Stimulated activated CD4-positive, alpha-beta T cell treated with anti-CD3 and anti-CD28 coated beads, TNF-alpha, amount 100 ng/mL, for 4 hours (primary cell): ENCODE measurements at places on chromosomes 2 and 18.

GRCh38 chr2:23862716-23863426, 64.1 kb downstream of the ATAD2B start:
- DNase-seq = no peak

DNA sequence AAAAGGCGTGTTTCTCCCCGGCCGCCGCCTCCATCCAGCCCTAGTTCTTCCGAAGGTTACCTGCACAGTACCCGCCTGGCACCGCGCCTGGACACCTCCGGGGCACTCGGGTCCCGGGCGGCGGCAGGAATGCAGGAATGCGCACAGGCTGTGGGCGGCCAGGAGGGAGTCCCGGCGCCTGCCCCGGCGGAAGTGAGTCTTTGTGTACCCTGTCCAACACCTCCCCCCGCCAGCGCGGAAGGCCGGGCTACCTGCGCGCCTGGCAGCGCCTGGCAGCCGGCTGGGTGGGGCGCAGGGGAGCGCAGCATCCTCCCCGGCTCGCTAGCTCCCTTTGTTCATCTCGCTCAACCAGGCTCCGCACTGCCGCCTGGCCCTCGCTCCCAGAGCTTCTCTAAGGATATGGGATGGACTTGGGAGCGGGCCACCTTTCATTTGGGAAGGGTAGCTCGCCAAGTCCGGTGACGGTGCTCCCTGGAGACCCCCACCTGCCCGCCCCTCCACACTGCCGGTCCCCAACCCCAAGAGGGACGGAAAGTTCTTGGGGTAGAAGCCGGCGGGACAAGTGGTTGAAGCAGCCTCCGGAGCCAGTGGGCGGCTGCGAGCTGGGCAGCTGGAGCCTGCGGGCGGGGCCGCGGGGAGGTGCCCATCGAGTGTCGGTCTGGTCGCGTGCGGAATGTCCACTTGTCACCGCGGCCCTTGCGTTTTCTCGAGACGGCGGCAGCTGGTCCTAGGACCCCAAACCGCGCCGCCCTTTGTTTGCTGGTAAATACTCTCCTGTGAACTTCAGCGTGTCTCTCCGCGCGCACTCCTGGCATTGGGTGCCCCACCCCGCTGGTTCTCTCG, 1.2 kb upstream of the ST6GAL2 start:
- no peak for DNase-seq

DNA sequence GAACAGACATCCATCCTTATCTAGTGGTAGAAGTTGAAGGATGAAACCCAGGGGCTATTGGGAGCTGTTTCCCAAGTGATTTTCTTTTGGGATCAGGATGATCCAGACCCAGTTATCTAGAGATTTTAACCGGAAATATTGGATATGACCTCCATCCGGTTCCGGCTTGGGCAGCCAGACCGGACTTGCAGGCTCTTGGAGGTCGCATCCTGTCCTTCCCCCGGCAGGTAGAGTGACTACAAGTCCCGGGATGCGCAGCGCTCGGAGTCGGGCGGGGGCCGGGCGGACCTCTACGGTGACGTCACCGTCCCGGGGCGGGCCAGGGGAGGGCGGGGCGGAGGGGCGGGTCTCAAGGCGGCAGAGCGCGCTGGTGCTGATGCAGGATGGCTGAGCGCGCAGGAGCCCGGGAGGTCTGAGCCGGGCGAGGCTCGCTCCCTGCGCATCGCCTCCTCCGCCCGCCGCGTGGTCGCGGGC, at the start of gene KIF5C:
Gene KIF5C, plus strand, starts transcription at position 360 of the 474 bp plus-strand sequence. CDS start 391 bp downstream, outside the sequence.
- peak; percentile 82 for DNase-seq

DNA sequence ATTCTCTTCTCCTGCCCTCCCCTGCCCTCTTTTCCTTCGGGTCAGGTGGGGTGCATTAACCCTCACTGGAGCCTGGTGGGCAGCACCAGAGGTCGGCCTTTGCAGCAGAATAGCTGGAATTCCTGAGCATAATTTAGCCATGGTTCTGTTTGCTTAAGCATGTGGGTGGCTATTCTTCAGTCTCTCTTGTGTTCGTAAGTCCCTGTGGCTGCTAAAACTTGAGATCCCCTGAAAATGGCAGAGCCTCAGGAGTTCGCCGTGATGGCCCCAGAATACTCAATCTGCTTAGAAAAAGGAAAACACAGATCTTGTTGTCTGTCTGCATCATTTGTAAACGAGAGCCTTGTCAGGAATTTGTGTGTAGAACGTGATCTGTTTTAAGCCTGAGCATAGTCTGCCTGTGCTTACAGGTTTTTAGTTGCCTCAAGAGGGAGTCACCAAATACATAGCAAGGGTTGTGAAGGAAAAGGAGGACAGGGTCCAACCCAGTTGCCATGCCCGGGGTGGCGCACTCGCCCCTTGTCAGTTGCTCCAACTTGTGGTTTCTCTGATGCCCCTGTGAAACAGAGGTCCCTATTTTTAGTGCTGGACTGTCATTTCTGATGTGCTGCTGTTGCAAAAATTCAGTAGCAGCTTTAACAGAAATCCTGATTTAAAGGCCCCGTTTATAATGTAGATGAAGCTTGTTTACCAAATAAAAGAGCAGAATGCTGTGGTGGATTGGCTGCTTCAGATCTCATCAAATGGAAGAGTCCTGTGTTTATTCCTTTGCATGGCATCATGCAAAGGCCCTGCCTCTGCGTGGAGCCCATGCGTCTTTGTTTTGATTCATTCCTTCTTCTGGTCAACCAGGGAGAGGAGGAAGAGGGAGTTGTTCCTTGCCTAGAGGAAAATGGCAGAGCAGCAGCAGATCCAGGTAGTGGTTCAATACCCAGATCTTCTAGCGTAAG, 74.8 kb downstream of the WDSUB1 start:
- no peak for DNase-seq

DNA sequence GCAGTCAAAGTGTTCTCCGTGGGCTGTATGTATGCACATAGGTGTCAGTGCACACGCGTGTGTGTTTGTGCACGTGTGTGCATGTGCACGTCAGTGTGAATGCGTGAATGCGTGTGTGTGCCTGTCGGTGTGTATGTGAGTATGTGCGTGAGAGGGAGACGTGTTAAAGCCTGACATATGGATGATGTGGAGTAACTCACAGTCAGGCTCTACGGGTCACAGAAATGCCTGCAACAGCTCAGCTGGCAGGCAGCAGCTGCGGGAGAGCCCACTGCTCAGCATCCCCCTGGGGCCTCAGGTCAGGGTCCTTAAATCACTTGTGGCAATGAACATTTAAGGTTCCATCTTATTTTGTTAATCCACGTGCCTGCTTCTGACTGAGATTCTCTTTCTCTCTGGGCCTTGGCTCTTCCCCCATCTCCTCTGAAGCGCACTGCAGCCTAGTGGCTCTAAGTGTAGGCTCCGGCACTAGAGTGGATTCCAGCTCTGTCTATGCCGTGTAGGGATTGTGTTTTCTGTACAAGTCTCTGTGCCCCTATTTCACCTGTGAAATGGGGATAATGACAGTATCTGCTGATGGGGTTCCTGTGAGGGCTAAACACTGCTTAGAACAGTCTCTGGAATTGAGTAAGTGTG, 63.0 kb downstream of the DYSF start:
- DNase-seq = no peak

GRCh38 chr2:28160986-28161425, 231.7 kb upstream of the FOSL2 start:
- no peak for DNase-seq

- DNase-seq = no peak
Observed at GRCh38 chr2:12061286-12062052, 315.0 kb downstream of the LPIN1 start.

GRCh38 chr2:208549546-208550158, 143.1 kb downstream of the PTH2R start:
- no peak for DNase-seq

- DNase-seq = no peak
Observed at GRCh38 chr18:76064998-76065397, 430.0 kb downstream of the ZNF516 start.

- DNase-seq = peak; percentile 51
Observed at GRCh38 chr2:71510196-71510807, 56.9 kb downstream of the DYSF start.

GRCh38 chr2:12081481-12082210, 335.2 kb downstream of the LPIN1 start:
- DNase-seq = no peak

DNA sequence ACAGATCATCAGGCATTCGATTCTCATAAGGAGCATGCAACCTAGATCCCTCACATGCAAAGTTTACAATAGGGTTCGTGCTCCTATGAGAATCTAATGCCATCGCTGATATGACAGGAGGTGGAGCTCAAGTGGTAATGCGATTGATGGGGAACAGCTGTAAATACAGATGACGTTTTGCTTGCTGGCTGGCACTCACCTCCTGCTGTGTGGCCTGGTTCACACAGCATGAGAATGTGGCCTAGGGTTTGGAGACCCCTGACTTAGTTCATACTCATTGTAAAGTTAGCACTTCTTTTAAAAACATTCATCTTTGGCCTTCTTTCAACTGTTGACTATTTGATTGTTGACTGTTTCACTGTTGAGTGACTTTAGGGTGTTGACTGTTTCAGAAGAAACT, 8.7 kb upstream of the CHMP1B start:
- DNase-seq = no peak

GRCh38 chr2:13905831-13906230, 726.7 kb upstream of the LRATD1 start:
- DNase-seq = no peak

GRCh38 chr2:160426604-160427003, 67.0 kb downstream of the RBMS1 start:
- no peak for DNase-seq

DNA sequence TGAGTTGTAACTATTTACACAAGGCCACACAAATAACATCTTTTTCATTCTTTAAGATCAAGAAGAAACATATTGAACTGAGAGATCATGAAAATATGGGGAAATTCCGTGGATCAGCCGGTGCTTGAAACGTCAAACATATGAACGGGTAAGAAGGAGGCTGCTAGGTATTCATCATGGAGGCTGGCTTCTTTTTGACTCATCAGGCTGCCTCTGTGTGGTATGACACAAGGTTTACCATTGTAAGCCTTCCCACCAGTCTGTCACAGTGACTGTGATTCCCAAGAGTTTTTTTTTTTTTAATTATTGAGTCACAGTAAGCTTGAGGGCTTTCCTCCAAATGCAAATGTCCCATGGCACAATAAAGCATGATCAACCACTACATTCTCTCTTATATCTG, 506.9 kb downstream of the BCL11A start:
- no peak for DNase-seq

- DNase-seq = no peak
Observed at GRCh38 chr18:62329691-62330454, 4.8 kb downstream of the TNFRSF11A start.

DNA sequence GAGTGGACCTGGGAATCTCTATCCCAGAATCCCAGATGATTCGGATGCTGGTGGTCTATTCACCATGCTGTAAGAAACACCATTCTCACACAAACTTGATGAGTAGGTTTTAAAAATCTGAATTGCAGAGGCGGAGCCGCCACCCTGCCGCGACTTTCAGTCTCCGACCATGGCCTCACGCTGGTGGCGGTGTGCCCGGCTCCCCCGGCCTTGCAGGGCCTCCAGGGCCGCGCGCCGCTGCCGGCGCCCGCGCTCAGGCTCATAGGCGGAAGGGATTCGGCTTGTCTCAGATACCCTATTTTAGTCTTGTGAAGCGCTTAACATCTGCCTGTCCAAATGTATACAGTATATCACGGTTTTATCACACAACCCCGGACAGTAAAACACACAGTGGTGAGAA, 2.6 kb upstream of the PPM1B start:
- DNase-seq = no peak

GRCh38 chr2:8501061-8501720, 180.7 kb upstream of the ID2 start:
- DNase-seq = no peak

- DNase-seq = no peak
Observed at GRCh38 chr2:149799013-149799705, 211.6 kb upstream of the MMADHC start.

GRCh38 chr2:1236606-1237005, 176.7 kb upstream of the TPO start:
- no peak for DNase-seq

DNA sequence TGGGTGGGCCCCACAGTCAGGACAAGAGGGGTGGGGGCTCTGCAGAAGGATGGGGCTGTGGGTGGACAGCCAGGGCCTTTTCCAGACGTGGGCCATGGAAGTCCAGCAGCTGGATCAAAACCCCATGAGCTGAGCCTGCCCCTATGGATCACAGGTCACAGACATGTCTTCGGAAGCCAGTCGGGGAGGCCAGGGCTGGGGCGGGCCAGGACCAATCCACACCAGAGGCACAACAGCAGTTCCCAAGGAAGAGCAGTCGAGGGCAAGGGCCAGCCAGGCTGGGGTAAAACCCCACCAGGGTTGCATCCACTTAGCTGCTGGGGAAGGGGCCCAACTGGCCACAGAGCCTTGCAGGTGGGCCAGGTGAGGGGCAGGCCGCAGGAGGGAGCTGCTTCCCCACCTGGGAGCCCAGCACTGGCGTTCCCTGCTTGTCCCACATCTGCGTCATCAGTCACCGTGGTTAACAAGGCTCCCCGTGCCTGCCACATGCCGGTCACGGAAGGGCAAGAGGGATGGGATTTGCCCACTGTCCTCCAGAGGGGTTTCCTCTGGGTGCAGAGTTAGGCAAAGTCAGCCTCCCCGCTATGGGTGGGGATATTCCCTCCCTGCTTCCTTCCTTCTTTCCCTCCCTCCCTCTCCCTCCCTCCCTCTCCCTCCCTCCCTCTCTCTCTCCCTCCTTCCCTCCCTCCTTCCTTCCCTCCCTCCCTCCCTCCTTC, 46.4 kb upstream of the ODC1 start:
- no peak for DNase-seq

GRCh38 chr2:167863377-167863776, 384.0 kb downstream of the STK39 start:
- no peak for DNase-seq

DNA sequence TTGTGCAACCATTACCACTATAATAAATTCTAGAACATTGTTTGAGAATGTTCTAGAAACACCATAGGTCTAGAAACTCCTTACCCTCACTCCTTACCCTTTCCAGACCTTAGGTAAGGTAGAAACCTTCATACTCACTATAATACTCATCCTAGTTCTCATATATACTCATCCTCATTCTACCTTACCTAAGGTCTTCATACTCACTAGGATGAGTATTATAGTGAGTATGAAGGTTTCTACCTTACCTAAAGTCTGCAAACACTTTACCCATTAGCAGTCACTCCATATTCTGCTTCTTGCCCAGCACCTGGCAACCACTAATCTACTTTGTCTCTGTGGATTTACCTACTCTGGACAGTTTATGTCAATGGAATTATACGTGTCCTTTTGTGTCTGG, 75.0 kb downstream of the TMEM185B start:
- DNase-seq = no peak

GRCh38 chr2:37375741-37376288, 31.4 kb downstream of the QPCT start:
- DNase-seq = no peak

DNA sequence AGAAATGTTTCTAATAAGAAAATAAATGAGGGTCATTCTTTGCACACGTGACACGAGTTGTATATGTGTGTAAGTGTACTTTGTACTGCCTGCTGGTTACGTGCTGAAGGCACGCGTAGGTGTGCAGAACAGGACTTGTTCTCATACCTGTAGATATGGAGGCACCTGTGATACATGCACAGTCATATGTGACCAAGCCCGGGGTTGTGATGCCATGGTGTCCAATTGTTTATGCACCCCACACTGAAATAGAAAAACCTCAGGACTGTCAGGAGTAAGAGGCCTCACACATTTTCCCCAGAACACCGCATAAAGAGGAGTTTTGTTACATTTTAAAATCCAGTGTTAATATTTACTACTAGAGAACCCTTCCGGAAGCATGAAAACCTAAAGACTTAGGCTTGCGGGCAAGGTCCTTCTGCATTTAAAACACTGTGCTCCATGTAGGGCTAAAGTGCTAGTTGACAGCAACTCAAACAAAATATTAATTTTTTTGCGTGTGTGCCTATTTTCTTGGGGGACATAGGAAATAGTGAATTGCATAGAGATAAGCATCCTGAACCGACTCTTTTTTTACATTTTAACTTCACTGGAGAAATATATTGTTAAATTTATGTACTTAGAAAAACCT, 9.3 kb downstream of the TSHZ1 start:
- no peak for DNase-seq
